ENCODE measurements at places on chromosomes 11 and 22.

- no peak for DNase-seq
These were observed 264.7 kb upstream of the CCDC179 start for GRCh38 chr11:23124996-23125395.

- DNase-seq, result no peak
These were observed 34.0 kb downstream of the IRAG1 start for GRCh38 chr11:10659339-10660216.

GRCh38 chr11:14266622-14267021 lies 92.4 kb downstream of the RRAS2 start:
- no peak for DNase-seq

DNA sequence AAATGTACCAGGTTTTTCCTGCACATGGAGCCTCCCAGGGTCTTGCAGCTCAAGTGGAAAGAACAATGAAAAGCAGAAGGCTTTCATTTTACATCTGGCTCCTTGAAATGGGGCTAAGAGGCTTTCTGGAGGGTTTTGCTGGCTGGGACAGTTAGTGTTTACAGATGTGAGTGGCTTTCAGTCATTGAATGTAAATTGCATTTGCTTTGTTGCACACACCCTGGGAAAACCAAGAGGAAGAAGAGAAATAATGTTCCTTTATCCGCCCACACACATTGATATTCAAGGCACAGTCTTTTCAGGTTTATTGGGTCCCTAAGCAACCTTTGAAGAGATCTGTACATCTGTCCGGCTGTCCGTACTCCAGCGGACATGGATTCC lies 144.5 kb downstream of the SPON1 start:
- DNase-seq, result no peak

GRCh38 chr22:42679691-42680090 lies 30.5 kb upstream of the CYB5R3 start:
- DNase-seq, result no peak

- DNase-seq, result no peak
These were observed 52.4 kb downstream of the CELSR1 start for GRCh38 chr22:46484861-46485595.

- DNase-seq, result no peak
These were observed 8.3 kb downstream of the SRSF8 start for GRCh38 chr11:95074792-95075563.

DNA sequence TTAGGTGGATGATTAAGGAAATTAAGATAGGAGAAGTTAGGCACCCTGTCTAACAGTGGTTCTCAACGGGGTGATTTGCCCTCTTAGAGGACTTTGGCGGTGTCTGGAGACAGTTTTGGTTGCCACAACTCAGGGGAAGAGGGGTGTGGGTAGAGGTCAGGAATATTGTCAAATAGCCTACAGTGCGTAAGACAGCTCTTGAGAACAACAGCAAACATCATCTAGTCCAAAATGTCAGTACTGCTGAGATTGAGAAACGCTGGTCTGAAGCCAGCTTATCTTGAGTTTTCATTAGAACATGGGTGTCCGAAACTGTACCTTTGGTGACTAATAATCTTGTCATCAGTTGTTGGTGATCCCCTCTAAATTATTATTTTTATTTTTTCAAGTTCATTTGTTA lies 38.4 kb downstream of the CECR2 start:
- no peak for DNase-seq

All from activated T-helper 9 cell treated with anti-CD3 and anti-CD28 coated beads, Interleukin-2, amount 50 U/mL, for 16 hours (primary cell).